ENCODE measurements at places on chromosomes 12 and 14. TPM values are rescaled to one million over a fixed set of nuclear protein-coding genes. Genes with fewer than 3 reads are reported as not detected.
A peak's percentile ranks its signal among the peaks of the same experiment; 100 is the strongest.

GRCh38 chr12:52739963-52740362 is 36.6 kb upstream of the KRT77 start:
- DNase-seq, result no peak

The CACNA1C gene
- total RNA-seq, result 11.7 TPM

- peak; percentile 66 for DNase-seq
Observed at GRCh38 chr12:60257063-60257462, 661.2 kb downstream of the SLC16A7 start.

GRCh38 chr12:105823810-105824209 is 314.9 kb downstream of the NUAK1 start:
- no peak for DNase-seq

GRCh38 chr12:50603817-50604639 is 99.2 kb downstream of the DIP2B start:
- DNase-seq, result peak; percentile 63

GRCh38 chr12:85872497-85873091 is 1.5 kb upstream of the NTS start:
- peak; percentile 65 for DNase-seq

GRCh38 chr14:63671987-63672386 is 30.3 kb upstream of the WDR89 start:
- no peak for DNase-seq

The SIVA1 gene
- total RNA-seq, result 67.8 TPM

The PDZRN4 gene
- not detected for total RNA-seq

The NEDD8 gene
- total RNA-seq, result 114 TPM

DNA sequence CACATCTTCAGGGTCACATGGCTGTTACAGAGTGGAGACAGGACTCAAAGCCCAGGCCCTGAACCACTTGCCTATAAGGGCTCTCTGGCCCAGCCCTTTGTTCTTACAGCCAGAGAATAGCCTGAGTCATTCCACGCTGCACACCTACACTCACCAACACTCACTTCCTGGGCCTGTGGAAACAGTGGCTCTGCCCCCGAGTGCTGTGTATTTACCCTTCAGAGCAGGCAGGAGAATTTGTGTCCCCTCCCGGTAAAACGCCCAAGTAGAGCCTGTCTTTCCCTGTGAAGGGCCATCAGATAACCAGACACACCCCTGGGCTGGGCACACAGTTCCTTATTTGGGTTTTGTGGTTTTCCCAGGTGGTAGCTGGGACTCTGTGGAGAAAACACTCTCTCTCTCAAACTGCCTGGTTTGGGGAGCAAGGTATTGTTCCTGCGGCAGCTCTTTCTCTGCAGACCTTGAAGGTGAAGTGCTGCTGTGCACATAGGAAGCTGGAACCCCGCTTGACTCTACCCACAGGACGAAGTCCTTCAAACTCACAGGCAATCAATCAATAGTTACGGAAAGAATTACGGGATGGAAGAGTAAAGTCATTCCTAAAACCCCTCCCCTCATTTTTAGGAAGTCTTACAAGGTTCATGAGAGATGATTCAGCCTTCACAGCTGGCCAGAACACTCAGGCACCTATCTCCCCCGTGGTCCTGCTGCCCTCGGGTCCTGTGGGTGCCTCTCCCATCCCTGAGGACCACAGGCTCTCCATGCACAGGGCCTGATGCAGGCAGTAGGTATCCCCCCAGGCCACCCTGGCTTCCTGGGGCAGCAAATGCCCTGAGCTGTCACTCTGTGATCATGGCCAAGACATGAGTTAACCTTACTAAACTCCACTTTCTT is 20.3 kb downstream of the FIGNL2 start:
- peak; percentile 16 for DNase-seq

DNA sequence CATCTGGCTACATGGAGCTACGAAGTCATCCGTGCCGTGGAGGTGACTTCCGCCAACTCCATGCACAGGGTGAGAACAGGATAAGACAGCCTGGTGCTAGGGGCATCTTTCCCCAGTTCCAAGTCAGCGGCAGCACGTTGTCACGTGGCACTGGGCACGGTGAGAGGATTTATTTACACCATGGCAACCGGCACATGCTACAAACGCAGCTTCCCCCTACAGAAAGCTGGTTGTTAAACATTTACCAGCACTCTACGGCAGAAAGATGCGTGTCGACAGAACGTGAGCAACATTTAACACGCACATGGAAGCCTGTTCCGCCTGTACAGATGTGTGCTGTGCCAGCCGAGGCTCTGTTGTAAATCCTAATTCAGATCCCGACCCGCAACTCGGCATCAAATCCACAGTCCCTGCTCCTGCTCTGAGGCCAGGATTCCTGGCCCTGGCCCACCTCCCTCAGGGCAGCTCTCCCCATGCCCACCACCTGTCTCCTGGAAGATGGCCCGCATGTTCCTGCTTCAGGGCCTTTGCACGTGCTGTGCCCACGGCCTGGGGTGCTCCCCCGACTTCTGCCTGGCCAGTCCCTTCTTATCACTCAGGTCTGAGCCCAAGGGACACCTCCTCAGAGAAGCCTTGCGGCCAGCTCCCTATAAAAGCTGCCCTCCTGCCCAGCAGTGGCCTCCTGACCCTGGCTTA is 114.1 kb downstream of the RFLNA start:
- no peak for DNase-seq

DNA sequence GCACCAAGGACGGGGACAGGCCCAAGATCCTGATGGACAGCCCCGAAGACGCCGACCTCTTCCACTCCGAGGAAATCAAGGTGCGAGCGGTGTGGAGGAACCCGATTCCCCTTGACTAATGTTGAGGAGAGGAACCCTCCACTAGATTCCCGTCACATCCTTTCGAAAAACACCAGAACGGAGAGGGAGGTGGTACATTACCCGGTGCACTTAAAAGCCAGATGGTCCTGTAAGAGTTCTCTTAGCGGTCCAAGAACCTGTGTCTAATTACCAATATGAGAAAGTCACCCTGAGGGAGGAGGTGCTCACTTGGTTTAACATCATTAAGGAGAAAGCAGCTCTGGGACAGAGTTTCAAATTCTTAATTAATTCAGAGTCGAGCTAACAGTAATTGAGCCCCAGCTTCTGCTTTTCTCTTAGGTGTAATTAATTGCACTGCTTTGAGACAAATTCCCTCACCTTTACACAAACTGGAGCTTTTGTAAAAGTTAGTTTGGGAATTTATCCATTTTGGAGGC is 450 bp downstream of the PRKAB1 start:
- DNase-seq, result peak; percentile 34

GRCh38 chr12:20028033-20028432 is 340.3 kb upstream of the PDE3A start:
- no peak for DNase-seq

The SDR9C7 gene
- total RNA-seq, result not detected

DNA sequence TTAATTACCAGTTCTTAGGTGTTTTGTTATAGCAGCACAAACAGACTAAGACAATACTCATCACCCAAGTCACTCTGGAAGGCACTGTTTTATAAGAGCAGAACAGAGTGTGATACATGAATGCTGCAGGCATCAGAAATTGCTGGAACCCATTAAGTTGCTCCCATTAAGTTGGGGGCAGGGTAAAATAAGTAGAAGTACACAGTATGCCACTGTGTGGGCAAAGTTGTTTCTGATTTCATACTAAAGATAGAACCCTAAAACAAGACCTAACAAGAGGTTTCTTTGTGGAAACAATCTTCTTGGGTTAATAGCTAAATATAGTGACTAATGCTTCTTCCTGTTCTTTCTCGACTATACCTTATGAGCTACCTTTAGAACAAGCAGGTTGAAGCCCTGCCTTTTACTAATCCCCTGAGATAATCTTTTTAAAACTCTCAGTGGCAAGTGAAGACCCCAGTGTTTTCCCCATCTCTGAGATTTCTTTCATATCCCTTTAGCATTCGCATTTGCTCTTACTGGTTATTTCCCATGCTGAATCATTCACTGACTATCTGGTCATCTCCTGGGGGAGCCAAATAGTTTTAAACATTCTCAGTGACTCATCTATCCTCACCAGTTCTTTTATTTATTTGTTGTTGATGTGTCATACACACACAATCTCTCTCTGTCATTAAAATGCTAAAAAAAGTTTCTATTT is 52.3 kb downstream of the SOCS2 start:
- peak; percentile 96 for DNase-seq

The APOF gene
- not detected for total RNA-seq

The SLC35E3 gene
- total RNA-seq, result 6.5 TPM

DNA sequence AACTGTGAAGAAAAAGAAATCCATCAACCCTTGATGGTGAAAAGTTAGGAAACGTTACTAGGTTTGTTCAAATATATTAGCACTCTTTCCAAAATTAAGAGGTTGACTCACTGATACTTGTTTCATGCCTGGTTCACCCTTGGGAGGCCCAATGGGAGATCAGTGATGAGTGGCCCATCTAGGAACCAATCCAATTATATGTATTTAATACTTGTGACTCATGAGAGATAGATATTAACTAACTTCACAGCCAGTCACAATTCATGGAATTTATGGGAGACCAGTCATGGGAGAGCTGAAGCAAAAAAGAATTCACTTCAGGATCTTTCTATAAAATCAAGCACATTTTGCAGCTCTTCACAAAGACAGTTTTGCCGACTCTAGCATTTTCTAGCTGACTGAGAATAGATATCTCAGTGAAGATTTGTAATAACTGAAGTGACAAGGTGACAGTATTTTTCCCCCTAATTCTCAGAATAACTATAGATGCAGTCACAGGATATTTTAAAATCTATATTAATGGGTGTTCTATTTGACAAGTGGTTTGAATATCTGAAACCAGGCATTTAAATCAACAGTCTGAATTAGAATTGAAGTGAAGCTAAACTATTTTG is 230.2 kb downstream of the EPS8 start:
- DNase-seq, result peak; percentile 30

The GPX2 gene
- total RNA-seq, result not detected

The PIWIL1 gene
- not detected for total RNA-seq

- DNase-seq, result peak; percentile 70
Observed at GRCh38 chr14:104972301-104973134, 5.7 kb downstream of the AHNAK2 start.
